ENCODE measurements at places on chromosomes 7 and 10. TPM values are rescaled to one million over a fixed set of nuclear protein-coding genes. Genes with fewer than 3 reads are reported as not detected.

- peak; percentile 65 for DNase-seq
These were observed 3.1 kb upstream of the ELFN1 start for GRCh38 chr7:1666823-1667565.

- no peak for DNase-seq
These were observed 9.0 kb downstream of the LFNG start for GRCh38 chr7:2528481-2529095.

GRCh38 chr7:25181532-25181931, 46.8 kb downstream of the NPVF start:
- no peak for DNase-seq

- peak; percentile 60 for DNase-seq
These were observed 107.4 kb downstream of the ACTR3B start for GRCh38 chr7:152866791-152867501.

DNA sequence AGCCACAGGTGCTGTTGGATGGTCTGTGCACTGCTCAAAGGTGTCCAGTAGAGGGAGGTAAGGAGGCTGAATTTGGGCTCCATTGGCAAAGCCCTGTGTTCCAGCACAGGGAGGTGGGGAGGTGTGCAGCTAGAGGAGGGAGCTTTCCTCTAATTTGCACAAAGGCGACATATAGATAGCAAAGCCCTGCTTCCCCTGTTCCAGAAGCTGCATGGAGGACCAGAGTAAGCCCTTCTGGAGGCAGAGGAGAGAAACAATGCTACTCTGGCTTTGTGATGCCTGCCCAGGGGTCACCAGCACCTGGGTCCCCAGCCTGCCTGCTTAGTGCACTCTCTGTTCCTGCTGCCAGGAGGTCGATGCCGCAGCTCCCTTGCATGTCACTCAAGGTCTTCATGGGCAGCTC, 3.4 kb upstream of the ARHGAP22 start:
- no peak for DNase-seq

Gene AKR1C4
- not detected for total RNA-seq

DNA sequence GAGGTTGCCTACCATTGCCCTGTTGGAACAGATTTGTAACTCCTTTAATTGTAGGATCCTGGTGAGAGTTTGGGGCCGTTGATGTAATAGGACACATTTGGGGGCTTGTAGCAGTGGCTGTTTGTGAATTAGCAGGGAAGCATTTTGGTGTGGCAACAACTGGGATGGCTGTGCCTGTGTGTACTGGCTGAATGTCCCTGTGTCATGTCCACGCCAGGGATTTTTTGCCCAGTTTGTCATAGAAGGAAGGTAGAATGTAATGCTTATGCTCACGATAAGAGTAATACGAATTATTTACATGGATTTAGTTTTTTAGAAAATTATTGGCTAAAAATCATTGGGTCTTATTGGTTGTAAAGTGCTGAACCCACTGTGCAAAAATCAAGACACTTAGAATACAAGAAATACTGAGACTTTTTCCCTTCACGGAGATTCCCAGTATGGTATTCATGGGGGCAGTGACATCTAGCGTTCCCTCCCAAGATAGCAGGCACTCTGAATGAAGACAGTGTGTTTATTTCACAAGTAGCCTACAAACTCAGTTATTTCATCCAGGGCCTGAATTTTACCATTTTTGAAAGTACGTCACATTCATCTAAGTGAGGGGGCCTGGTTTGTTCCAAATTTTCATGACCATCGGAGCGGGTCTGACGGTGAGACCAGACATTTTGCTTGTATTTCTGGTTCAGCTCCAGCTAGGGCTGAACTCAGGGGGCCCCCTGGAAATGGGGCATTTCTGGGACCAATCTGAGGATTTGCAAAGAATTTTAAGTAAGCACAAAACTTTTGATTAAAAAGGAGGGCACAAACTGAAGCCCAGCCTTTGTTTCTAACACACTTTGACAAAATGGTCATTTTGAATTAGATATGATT, 74.7 kb downstream of the CACNB2 start:
- DNase-seq = no peak

DNA sequence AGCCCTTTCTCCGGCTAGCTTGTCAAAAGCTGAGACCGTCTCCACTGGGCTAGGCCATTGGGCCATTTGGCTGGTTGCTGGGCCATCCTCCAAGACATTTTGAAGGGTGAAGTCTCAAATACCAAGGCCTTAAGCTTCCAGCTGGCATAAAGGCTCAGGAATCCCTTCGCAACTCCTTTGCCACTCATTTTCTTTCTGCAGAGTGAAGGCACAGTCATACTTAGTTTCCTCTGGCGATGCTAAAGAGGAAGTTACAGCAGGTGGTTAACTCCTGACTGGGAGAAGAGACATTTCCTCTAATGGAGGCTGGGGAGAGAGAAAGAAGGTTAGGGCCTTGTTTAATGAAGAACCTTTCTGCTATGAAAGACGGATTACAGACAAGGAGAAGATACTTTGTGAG, 4.8 kb upstream of the REPIN1 start:
- peak; percentile 28 for DNase-seq

- DNase-seq = no peak
These were observed 60.3 kb upstream of the NFKB2 start for GRCh38 chr10:102335184-102335583.
